ENCODE measurements at places on chromosomes 13 and 19.

GRCh38 chr19:45056831-45057230 lies 18.0 kb downstream of the CLASRP start:
- no peak for DNase-seq

- DNase-seq = no peak
Measured at GRCh38 chr13:104160536-104160935, 1094.3 kb upstream of the SLC10A2 start.

DNA sequence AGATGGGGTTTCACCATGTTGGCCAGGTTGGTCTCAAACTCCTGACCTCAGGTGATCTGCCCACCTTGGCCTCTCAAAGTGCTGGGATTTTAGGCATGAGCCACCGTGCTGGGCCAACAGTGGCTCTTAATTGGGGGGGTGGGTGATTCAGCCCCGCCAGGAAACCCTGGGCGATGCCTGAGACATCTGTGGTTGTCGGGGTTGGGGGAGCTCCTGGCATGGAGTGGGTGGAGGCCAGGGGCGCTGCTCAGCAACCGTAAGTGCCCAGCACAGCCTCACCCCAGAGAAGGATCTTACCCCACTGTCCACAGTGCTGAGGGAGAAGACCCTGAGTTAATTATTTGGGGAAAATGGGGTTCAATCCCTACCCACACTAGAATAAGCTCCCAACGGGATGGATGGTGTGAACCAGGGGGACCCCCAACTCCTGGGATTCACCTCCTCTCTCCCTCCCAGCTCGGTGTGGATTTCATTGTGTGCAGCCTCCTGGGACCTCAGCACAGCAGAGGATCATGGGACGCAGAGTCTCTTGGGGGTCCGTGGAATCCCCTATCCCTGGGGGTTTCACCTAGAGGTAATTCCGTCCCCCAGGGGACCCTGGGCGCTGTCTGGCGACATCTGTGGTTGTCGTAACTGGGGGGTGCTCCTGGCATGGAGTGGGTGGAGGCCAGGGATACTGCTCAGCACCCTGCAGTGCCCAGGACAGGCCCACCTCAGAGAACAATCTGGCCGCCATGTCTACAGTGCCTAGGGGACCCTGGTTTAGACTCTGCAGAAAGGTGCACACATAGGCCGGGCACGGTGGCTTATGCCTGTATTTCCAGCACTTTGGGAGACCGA lies 68.9 kb downstream of the GADD45B start:
- DNase-seq = no peak

DNA sequence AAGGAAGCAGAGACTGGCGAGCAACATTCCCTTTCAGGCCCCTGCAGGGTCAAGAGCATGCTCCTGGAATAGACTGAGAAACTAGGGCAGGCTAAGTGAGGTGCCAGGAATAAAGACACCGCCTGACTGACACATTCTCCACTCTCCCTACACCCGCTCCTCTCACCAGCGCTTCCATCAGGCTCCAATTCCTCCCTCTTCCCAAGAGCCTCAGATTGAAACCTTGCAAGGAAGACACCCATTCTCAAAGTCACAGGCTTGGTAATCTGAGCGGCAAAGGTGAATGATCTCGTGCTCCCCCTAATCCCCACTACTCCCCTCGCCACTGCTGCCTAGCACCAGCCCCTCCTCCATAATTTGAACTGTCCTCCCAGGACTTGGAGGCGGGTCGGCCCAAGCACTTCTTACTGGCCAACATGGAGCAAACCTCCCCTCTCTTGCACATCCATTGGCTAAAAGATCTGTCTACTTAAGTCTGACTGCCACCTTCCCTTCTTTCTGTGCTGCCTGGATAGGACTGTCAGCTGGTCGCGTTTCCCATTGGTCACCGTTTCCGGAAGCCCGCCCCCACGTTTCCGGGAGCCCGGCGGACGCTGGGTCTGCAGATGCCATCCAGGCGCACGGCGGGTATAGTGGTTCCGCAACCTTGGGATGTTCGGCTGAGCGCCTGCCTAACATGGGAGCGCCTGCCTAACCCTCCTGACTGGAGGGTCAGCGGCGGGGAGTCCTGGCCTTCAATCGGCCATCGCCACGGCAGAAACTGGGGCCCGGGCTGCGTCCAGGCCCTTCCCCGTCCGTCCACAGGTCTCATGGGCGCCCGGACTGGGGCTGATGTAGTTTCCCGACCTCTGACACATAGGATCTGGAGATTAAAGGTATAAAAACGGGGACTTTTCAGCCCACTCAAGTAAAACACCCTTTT lies 33.6 kb downstream of the ZNF383 start:
- DNase-seq = peak; percentile 88

GRCh38 chr19:56083668-56084067 lies 37.4 kb downstream of the ZNF787 start:
- DNase-seq = no peak

GRCh38 chr13:60402022-60402421 lies 5.0 kb downstream of the TDRD3 start:
- no peak for DNase-seq

GRCh38 chr19:30811397-30812098 lies 439.4 kb downstream of the ZNF536 start:
- DNase-seq = no peak

DNA sequence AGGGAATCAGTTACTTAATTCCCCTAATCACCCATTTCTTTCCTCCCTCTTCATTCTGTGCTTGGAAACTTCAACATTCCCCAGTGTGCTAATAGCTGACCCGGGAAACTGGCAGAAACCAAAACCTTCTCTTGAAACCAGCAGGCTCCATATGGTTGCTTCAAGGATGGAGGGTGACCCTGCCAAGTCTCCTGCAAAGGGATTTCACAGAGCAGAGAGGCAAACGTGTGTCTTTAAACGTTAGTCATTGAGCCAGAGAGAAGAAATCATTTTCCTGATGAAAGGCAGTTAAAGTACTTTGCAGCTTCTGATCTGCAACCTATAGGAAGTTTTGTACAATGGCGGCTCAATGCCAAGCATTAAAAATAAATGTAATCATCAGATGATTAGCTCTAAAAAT lies 220.9 kb downstream of the POU4F1 start:
- no peak for DNase-seq

DNA sequence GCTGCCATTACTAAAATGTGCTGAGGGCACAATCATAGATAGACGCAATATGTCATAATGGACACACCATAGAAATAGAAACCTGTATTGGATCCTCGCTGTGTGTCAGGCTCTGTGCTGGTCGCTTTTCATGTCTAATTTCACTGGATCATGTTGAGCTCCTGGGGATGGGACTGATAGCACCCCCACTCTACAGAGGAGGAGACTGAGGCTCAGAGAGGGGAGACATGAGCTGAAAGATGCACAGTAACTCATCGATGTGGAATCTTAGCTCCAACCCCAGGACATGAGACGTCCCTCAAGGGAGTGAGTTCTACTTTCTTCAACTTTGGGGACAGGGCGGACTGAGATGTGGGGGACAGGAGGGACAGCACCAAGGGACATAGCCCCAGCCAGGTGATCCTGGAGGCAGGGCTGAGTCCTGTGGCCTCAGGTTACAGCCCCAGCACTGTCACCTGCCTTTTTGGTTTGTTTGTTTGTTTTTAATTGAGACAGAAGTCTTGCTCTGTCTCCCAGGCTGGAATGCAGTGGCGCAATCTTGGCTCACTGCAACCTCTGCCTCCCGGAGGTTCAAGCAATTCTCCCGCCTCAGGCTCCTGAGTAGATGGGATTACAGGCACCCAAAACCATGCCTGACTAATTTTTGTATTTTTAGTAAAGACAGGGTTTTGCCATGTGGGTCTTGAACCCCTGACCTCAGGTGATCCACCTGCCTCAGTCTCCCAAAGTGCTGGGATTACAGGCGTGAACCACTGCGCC lies 6.6 kb upstream of the GIPC1 start:
- DNase-seq = no peak

- DNase-seq = no peak
Measured at GRCh38 chr19:13008926-13009787, 13.9 kb downstream of the NFIX start.

DNA sequence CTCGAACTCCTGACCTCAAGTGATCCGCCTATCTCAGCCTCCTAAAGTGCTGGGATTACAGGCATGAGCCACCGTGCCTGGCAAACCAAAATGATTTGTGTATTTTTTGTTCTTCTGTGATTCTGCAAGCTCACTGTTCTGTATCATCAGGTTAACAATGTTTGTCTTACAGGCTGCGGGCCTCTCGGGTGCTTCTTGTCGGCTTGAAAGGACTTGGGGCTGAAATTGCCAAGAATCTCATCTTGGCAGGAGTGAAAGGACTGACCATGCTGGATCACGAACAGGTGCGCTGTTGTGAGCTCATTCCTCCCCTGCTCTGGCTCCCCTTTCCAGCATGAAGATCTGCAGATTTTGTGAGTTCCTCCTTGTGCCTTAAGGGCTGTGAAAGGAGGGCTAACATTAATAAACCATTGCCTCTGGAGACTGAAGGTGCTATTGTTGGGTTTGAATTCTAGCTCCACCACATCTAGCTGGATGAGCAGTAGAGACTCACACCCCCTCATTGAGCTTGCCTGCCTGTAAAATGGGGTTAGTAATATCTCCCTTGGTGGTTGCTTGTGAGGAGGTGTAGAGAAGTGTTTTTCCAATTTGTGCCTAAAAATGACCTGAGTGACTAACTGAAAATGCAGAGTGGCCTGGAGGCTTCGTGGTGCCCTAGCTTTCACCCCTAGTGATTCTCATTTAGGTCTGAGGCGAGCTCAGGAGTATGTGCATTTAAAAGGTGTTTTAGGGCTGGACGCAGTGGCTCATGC lies 12.9 kb downstream of the SAE1 start:
- DNase-seq = no peak

- no peak for DNase-seq
Measured at GRCh38 chr19:19737559-19738332, 4.8 kb upstream of the ZNF14 start.

- DNase-seq = no peak
Measured at GRCh38 chr13:79989217-79989661, 351.7 kb downstream of the SPRY2 start.

DNA sequence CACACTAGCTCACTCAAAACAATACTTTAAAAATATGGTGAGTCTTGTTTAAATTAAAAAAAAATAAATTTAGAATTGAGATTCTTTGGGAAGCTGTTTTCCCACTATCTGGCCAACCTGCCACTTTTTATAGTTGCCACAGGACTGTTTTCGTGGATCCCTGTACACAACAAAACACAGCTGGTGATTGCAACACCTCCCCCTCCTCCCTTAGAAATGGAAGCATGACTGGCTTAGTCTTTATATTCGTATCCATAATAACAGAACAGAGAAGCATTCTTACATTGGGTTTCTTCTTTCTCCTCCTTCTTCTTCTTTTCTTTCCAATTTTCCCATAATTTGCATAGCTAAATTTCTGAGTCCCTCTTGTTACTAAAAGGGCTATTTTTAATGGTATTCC lies 79.5 kb upstream of the GJB6 start:
- no peak for DNase-seq

- no peak for DNase-seq
Measured at GRCh38 chr19:13055213-13056051, 47.2 kb downstream of the LYL1 start.

GRCh38 chr19:48959341-48960239 lies 4.9 kb downstream of the BAX start:
- DNase-seq = no peak

DNA sequence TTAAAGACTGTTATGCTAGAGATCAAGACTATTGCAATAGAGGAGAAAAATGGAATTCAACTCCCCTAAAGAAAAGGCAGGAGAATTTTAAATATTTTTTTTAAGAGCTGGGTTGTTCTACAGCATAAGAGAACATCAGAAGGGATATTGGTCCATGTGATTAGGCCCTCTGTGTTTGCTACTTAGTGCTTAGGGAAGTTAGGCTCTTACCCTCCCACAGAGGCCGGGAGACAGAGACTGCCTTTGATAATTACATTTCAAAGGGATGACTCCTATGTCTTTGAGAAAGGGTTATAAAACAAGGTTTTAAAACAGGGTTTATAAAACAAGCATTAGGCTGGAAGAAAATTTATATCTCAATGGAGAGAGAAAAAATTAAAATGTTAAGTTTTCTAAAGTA lies 1248.1 kb upstream of the PCDH20 start:
- DNase-seq = no peak

GRCh38 chr13:31980830-31981229 lies 50.7 kb upstream of the FRY start:
- no peak for DNase-seq

GRCh38 chr19:18662972-18663732 lies 20.3 kb upstream of the CRTC1 start:
- DNase-seq = no peak

DNA sequence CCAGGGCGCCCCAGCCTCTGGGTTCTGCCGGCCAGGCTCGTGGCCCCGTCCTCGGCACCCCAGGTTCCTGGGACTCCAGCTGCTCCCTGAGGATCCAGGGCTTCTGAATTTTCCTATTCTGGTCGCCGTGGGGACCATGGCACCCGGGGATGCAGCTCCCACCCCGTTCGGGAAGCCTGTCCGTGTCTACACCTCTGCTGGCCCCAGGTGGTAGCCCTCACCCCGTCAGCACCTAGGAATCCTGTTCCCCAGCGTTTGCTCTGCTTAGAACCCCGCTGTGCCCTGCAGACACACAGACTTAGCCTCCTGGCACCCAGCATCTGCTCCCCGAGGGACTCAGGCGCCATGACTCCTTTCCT lies 960 bp downstream of the PPFIA3 start:
- no peak for DNase-seq

GRCh38 chr19:10219678-10220077 lies 11.5 kb downstream of the S1PR2 start:
- DNase-seq = no peak

DNA sequence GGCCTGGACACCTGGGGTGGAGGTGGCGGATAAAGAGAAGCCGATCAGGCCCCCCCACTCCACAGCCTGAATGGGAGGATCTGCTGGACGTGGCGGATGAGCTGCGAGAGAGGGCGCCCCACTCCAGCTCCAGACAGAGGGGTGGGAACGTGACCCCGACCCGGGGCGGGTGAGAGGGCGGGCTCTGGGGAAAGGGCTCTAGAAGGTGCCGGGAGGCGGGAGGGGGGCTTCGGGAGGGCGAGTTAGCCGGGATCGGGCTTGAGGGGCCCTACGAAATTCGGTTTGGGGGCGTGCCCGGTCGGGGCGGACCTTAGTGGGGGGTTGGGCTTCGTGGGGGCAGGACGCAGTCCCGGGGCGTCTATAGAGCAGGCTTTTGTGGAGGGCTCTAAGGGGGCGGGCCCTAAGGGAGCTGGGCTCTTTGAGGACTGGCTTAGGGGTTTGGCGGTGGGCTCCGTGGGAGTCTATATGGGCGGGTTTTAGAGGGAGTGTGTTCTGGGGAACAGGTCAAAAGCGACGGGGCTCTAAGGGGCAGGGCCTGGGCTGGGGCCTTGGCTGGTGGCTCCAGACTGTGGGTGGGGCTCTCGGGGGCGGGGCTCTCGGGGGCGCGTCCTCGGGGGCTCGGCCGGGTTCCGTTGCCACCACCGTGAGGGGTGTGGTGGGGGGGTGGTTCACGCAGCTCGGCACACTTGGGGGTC lies 4.1 kb upstream of the NANOS3 start:
- DNase-seq = no peak

GRCh38 chr13:22647156-22647850 lies 533.5 kb upstream of the SGCG start:
- DNase-seq = no peak

Data from NCI-H187 treated with DMSO at 0.1 percent for 48 hours (cell line).